ENCODE measurements at places on chromosomes 12 and 14. TPM values are rescaled to one million over a fixed set of nuclear protein-coding genes. Genes with fewer than 3 reads are reported as not detected.

PMCH gene
- total RNA-seq: not detected

PPP1R36 gene
- 0.19 TPM for total RNA-seq

FOXA1 gene
- total RNA-seq: 5.8 TPM

CEBPE gene
- not detected for total RNA-seq

MUCL1 gene
- not detected for total RNA-seq
